ENCODE measurements at places on chromosomes 3 and 15.

- DNase-seq, result no peak
These were observed 28.5 kb downstream of the OSTN start for GRCh38 chr3:191227541-191227940.

DNA sequence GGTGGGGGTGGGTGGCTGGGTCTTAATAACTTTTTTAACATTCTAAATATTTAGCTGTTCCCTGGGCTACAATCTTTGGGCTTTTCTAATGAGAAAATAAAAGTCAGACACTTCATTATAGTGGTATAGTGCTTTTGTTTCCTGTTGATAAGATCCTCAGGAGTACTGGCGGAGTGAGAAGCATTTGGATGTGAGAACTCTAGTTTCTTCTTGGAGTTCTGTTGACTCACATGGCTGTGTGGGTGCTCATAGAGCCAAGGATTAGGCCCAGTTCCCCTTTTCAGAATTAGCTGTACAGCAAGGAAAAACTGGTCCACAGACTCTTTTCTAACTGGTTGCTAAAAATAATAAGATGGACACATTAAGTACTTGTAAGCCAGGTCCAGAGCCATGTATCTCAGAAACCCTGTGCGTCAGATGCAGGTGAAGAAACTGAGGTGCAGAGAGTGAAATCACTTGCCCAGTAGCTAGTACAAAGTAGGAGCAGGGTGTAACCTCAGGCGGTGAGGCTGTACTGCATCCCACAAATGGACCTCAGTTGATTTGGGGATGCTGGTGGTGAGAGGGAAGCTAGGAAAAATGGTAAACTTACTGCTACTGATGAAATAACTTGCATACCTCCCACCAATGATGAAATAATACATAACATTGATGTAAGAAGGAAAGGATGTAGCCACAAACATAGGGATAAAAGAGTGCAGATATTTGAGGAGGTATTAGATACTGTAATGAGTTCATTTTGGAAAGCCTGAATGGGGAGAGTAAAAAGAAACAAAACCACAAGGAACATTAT lies 2.3 kb downstream of the ITPR1 start:
- DNase-seq, result no peak

DNA sequence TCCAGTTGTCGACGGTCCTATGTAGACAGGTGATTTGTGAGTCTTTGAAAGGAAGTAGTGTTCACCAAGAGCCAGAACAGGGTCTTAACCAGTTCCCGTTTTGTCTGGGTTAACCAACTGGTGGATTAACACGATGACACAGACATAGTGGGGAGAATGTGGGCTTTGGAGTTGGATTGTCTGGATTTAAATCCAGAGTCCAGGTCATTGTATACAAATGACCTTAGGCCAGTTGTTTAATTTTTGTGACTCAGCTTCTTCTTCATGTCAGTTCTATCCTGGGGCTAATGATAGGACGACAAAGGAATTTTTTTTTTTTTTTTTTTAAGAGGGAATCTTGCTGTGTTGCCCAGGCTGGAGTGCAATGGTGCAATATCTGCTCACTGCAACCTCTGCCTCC lies 126.7 kb downstream of the LPP start:
- DNase-seq, result no peak

GRCh38 chr15:77519540-77519939 lies 98.9 kb downstream of the HMG20A start:
- DNase-seq, result no peak

GRCh38 chr3:182067423-182067822 lies 355.7 kb downstream of the SOX2 start:
- DNase-seq, result no peak

DNA sequence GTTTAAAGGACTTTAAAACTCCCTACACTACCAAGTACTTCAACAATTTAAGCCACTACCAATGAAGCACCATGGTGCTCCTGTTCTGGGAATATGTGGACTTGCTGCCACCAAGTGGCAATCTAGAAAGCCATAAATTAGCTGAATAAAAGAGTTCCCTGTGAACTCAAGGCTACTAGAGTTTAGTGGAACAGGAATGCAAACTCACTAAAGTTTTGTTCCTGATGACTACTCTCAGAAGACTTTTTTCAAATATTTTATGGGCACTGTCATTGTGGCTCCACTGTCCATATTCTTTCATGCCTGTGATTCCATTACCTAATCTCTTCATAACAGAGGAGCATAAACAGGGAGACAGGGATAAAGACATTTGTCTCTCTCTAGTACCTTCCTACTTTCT lies 63.9 kb downstream of the TMCC1 start:
- peak; percentile 42 for DNase-seq

DNA sequence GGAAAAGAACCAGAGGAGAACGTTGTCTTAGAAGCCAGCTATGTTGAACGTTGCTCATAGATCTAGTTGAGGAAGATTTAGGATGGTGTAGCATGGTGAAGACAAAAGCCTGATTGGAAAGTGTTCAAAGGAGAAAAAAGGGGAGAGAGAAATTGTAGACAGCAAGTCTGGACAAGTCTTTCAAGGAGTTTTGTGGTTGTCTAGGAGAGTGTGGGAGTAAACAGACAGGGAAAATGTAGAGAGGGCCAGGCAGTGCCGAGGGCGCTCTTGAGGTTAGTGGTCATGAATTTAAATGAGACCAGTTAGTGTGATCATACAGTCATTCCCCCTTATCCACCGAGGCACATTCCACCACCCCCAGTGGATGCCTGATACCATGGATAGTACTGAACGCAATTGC lies 167.5 kb upstream of the IL12A start:
- DNase-seq, result no peak

DNA sequence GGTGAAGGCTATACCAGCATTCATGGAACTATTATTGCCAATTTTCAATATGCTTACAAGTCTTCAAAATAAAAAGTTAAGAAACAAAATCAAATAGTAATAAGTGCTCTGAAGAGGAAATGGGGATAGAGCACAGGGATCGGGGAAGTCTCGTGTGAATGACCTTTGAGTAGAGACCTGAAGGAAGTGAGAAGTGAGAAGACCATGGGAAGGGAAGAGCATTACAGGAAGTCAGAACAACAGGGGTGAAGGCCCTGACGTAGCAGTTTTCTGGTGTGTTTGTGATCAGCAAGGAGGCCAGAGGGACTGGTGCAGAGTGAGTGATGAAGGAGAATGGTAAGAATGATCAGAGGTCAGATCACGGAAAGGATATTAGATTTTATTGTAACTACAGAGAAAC lies 48.1 kb downstream of the STAC start:
- no peak for DNase-seq

DNA sequence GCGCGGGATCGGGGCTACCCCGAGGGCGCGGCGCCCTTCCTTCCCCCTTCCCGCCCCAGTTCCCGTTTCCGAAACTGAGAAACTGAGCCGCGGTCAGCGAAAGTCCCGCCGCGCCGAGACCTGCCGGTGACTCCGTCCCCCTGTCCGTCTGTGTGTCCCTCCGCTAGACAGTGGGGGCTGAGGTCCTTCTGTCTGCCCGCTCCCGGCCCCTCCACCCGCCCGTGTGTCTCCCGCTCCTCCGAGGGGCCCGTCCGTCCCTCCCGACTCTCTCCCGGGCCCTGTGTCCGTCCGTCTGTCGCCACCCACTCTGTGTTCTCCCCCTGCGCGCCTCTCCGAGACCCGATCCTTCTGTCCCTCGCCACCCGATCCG lies 426 bp downstream of the PRKCD start:
- DNase-seq, result no peak

DNA sequence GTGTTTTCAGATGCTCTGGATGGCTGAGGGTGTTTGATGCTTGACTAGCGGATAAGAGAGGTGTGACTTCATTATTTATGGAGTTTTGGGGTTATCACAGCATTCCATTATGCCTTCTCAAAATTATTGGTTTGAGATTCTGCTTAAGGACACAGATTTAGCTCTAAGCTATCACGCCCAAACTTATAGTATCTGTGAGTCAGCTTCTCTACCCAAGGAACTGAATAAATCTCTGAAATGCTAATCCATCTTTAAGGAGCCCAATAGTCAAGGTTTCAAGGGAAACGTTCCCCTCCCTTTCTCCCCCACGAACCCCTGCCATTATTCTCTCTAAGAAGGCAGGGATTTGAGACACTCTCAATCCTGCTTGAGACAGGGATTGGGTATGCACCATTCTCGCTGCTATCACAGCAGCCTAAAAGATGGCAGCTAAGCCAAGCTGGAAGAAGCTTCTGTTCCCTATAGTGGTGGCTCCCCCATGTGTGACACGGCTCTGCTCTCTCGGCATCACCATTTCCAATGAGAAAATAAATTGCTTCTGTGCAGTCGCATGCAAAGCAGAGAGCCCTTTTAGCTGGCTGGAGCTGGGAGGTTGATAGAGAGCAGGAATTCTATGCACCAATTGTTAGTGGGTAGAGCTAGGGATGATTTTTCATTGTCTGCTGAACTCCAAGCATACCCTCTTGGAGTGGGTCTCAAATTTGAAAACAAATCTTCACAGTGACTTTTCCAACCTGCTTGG lies 151.1 kb downstream of the IL20RB start:
- DNase-seq, result no peak

DNA sequence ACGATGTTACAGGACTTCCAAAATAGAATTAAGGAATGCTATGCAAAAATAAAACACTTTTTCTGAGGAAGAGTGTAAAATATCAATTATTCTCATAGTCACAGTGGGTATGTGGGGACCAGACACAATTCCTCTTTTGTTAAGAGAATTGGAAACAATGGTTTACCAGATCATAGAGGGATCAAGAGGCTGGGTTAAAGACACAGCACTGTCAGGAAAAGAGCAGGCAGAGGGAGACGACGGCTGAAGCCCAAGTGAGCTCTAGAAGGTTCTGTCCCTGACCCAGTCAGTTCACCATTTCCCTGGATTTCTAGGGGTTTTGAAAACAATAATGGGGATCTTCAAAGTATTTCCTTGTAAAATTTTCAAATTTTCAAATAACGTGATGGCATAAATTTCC lies 54.0 kb upstream of the POLR2M start:
- DNase-seq, result no peak

DNA sequence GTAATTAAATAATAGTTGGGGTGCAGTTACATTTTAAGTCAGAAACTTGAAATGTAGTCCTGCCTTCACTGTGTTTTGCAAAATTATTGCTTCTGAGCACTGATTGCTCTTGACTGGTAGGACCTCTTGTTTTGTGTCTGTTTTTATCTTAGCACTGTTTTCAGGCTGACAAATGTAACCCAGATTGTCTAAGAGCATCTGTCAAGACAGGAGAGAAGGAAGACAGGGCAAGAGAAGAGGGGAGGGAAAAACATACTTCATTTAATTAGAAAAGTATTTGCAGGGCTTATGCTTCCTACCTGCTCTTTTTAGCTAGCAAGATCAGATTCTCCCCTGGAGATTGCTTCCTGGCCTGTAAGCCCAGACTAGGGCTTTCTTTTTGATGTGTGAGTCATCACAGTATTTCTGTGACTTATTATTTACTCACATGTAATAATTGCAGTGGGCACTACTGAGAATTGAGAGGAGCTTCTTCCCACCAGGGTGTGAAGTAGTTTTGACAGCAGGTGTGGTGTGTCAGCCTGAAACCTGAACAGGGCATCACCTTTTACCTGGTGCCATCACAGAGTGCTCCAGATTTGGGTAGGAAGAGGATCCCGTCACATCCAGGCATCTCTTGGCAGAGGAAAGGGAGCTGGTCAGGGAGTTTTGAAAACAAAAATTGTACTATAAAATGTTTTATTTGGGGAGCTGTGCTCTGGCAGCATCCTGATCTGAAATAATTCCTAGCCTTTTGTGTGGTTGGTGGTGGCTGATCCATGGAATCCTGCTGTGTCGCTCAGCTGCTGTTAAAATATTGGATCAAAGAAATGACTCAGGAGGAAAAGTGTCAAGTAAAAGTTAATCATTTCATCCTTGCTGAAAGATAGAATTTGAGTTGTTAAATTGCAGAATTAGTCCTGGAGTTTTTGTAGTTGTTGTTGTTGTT lies 98.2 kb downstream of the TMEM108 start:
- DNase-seq, result peak; percentile 47

- DNase-seq, result no peak
These were observed 72.3 kb downstream of the BLM start for GRCh38 chr15:90789462-90789861.

DNA sequence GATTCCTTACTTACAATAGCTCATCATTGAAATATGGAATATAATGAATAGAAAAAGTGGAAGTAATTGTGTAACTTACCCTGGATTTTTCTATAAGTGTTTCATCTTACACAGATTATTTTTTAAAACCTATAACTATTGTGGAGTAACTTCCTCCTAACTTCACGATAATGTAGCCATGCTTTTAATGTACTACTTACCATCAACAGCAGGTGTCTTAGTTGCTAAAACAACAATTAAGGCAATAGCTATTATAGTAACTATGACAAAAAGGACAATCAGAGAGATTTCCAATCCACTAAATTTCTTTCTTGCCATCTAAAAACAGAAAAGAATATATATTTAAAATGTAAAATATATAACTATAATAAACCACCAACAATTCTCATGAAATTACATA lies 2.6 kb downstream of the SI start:
- no peak for DNase-seq

- no peak for DNase-seq
These were observed 152.0 kb upstream of the PEX5L start for GRCh38 chr3:180188512-180189309.

DNA sequence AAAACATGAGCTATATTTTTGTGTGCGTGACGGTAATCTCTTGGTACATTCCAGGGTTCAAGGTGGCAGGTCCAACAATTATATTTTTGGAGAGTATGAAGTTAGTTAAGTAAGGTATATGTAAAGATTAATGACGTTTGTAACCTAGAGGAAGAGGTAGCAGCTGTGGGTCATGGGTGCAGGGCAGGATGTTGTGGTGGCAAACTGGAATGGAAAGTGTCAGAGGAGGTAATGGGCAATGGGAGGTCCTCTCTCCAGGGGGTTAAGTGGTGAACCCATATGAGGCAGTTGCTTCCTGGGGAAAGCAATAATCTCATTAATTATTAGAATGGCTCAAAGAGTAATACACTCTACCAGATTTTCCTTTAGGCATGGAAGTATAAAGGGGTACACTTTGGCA lies 1.0 kb upstream of the CD200R1L start:
- no peak for DNase-seq

DNA sequence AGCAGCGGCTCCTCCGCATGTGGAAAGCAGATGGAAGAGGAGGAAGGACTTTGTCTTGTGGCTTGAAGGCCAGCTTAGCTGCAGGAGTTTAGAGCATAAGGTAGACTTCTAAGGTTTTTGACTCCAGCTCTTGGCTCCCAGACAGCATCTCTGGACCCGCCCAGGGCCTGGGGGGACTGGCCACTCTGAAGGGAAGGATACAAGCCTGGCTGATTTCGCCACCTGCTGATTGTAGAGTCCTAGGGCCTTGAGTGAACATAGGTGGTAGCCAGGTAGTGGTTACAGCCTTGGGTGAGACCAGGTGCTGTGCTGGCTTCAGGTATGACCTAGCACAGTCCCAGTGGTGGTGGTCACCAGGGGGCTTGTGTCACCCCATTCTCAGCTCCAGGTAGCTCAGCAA lies 48.4 kb upstream of the RPL35A start:
- DNase-seq, result no peak

Data from NCI-H1092 treated with DMSO at 0.1 percent for 48 hours (cell line).